ENCODE measurements at places on chromosomes 1 and 21.
A peak's percentile ranks its signal among the peaks of the same experiment; 100 is the strongest.

- no peak for DNase-seq
These were observed 265.9 kb upstream of the C1orf105 start for GRCh38 chr1:172154551-172154950.

DNA sequence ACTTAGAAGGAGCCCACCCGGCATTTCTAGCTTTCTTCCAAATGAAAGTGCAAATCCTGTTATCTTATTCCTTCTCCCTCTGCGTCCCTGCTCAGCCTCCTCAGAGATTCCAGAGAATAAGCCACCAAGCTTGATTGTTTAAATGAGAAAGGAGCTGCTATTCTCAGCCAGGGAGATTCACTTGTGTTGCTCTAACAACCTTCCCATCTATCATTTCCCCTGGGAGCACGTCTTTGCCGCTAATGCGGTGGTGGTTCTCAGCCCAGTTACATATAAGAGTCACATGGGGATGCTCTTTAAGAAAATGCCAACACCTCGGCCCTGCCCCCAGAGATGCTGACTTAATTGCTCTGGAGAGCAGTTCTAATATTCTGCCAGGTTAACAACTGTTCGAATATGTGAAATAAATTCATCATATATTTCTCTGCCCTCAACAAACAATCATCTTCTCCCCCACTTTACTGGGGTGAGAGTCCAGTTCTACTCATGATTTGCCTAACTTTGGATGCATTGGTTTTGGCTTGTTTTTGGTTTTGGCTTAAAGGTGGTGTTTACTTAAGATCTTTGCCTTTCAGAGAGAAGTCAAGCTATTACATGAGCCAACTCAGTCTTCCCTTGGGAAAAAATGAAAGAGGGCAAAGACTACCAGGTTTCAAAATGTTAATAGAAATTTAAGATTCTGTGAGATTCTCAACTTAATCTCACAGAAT lies 213.9 kb downstream of the SEC16B start:
- no peak for DNase-seq

DNA sequence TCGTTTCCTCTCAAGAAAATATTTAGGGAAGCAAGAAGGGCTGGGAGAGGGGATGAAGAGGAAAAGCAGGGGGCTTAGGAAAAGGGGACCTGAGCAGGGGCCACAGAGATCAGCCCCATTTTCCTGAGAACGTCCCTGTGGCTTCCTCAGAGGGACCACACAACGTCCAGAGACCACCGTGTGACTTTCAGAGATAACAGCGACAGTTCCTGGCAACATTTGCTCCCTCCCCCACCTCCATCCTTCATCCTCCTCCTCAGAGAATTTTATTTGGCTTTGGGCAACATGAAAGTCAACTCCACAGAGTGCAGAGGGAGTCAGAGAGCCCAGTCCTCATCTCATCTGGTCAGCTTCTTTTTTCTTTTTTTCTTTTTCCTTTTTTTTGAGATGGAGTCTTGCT lies 50.9 kb downstream of the RUNX1 start:
- DNase-seq: no peak

- no peak for DNase-seq
These were observed 47.1 kb downstream of the STX6 start for GRCh38 chr1:180975551-180975950.

- no peak for DNase-seq
These were observed 127.1 kb upstream of the PKN2 start for GRCh38 chr1:88557014-88557413.

DNA sequence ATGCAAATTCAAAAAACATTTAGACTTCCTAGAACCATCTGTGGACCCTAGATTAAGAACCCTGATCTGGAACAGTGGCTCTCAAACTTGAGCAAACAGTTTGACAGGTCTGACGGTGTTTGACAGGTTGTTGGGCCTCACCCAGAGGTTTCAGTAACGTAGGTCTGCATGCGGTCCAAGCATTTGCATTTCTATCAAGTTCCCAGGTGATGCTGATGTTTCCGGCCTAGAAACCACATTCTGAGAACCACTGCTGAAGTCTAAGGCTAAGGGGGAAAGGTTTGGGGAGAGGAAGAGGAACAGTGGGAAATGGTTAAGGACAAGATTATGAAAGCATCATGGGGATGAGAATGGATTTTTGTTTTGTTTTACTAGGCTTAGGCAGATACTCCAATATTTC lies 48.6 kb downstream of the MDM4 start:
- DNase-seq: no peak

DNA sequence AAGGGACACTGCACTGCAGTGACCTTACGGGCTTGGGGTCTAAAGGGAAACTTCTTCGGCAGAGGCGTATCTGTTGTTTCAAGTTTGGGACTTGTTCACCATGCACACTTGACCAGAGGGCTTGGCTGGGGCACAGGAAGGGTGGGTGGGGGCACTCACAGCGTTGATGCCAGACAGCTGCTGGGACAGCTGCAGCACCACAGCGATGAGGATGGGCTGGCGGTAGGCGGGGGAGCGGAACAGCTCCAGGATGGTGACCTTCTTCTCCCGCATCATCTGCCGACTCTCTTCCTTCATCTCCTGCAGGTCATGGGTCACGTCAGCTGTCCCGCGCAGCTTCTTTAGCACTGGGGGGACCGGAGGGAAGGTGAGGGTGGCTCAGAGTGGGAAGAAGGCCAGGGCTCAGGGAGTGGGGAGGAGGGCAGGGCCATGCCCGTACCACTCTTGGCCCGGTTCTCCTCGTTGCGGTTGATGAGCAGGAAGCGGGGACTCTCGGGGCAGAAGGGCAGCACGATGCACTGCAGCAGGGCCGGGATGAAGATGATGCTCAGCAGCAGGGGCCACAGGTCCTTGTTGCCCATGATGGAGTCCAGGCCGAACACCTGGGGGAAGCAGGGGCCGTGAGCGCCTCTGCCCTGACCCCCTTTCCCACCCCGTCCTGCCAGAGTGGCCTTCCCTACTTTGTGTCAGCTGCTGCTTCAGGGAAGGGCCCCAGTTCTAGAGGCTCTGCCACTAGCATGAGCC lies 29.1 kb downstream of the SLC2A1 start:
- DNase-seq: no peak

GRCh38 chr21:41071258-41072171 lies 96.4 kb upstream of the BACE2 start:
- no peak for DNase-seq

DNA sequence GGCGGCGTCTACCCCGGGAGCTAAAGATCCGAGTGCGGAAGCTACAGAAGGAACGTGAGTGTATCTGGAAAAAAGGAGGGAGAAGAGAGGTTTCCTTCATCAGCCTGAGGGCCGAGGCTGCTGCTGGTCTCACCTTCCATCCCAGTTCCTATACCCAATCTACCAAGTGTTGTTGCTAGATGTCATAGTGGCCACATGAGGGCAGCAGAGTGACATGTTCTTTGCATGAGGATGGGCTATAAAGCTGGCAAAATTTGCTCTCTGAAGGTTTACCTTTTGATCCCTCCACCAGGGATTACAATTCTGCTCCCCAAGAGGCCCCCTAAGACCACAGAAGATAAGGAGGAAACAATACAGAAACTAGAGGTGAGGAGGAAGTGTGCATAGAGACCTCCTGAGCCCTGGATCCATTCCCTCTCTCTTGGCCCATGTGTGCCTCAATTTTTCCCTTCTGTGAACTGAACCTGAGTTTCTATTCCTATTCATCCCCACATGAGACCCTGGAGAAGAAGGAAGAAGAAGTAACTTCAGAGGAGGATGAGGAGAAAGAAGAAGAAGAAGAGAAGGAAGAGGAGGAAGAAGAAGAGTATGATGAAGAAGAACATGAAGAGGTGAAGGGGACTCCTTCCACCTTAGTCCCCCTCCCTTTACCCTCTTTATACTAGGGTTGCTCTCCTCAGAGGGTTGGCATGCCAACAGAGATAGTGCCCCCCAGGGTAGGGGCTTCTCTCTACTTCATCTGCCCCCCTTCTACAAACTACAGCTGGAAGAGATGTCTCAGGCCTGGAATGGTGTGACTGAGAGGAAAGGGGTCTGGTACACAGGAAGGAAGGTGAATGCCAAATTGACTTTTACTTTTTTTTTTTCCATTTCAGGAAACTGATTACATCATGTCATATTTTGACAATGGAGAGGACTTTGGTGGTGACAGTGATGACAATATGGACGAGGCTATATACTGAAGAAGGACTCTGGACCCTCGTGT lies 13.3 kb downstream of the POLR3GL start:
- DNase-seq: peak; percentile 58

DNA sequence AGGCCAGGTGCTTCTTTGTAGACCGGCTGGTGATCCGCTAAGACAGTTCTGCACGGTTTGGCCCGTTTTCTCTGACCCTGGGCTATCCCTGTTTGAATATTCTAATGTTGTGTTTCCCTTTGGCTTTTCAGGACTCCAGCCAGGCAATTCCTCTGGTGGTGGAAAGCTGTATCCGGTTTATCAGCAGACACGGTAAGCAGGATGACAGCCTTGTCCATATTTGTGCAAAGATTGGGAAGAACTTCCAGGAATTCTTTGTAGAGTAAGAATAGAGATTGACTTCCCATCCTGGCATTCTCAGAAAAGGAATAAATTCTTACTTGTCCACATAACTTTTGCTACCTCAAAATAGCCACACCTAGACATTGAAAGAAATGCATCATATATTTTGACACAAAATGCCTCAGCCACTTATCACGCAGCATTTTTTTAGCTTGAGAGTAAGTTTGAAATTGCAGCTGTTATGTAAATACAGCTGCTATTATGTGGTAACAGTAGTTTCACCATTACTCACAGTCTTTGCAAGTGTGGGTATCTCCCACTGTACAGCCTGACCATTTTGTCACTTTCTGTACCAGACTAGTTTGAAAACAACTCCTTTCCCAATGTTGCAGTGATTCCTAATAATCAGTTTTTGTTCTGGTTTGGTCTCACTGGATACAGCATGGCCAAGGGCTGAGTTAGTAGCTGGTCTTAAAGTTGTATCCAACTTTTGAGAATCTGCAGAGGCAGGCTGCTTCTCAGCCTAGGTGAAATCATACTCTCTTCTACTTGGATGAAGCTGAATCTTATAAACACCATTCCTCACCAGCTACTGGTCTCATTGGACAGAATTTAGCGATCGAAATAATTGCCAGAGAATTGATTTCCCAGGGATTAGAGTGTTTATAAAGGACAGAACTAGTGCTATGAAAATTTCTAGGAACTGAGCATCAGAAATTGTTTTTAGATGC lies 40.0 kb upstream of the IKBKE start:
- no peak for DNase-seq

DNA sequence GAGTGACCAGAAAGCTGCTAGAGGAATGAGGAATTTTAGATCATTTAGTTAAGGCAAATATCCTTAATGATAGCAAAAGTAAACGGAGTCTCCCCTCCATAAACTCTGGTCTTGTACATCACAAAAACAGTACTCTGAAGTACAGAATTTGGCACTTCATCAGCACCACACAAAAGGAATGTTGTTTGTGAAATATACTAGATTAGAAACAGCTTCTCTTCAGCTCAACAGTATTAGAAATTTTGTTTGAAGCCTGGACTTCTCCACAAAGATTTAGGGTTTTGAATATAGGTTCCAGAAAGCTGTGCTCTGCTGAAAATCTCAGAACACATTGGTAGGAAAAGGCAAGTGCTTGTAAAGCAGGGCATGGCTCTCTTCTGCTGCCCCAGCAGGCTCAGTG lies 135.1 kb upstream of the PTGFR start:
- no peak for DNase-seq

Measured in NCI-H1930 (cell line).